NCI-H748 treated with DMSO at 0.1 percent for 48 hours (cell line): ENCODE measurements at places on chromosomes 7 and 10.

GRCh38 chr7:18200266-18200665, 172.6 kb upstream of the PRPS1L1 start:
- DNase-seq = no peak

DNA sequence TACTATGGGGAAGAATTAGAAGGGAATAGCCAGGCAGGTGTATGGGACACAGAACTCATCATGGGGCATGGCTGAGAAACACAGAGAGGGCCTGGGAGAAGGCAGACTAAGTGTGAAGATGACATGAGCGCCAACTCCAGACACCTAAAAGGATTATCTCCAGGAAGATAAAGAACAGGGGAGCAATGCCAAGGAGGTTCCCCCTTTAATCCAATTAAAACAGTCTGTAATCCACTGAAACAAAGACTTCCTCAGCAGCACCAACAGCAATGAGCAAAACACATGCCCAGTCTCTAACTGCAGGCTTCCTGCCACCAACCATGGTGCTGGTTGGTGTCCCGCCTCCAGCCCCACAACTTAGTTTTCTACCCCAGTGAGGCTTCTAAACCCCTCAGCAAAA, 108.9 kb downstream of the GRID1 start:
- DNase-seq = no peak

- no peak for DNase-seq
Observed at GRCh38 chr7:111381590-111381989, 180.7 kb downstream of the IMMP2L start.

- DNase-seq = no peak
Observed at GRCh38 chr7:94228678-94229077, 166.0 kb upstream of the COL1A2 start.

DNA sequence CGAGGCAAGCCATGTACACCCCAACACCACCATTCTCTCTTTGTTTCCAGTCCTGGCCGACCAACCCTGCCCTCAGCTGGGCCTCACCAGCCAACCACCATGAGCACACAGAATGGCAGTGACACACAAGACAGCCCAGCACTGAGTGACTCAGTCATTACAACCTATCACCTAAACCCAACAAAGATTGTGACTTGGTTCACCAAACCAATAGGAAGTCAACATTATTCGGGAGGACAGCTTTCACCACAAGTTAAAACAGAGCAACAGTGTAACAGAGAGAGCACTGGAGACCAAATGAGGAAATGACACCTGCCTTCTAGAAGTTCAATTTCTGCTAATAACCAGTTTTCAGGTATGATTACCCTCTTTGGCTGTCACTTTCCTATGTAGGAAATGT, 72.1 kb downstream of the DNMBP start:
- no peak for DNase-seq

- DNase-seq = no peak
Observed at GRCh38 chr7:137810248-137810647, 36.5 kb downstream of the DGKI start.

- DNase-seq = no peak
Observed at GRCh38 chr7:46680147-46680546, 759.1 kb upstream of the IGFBP3 start.

DNA sequence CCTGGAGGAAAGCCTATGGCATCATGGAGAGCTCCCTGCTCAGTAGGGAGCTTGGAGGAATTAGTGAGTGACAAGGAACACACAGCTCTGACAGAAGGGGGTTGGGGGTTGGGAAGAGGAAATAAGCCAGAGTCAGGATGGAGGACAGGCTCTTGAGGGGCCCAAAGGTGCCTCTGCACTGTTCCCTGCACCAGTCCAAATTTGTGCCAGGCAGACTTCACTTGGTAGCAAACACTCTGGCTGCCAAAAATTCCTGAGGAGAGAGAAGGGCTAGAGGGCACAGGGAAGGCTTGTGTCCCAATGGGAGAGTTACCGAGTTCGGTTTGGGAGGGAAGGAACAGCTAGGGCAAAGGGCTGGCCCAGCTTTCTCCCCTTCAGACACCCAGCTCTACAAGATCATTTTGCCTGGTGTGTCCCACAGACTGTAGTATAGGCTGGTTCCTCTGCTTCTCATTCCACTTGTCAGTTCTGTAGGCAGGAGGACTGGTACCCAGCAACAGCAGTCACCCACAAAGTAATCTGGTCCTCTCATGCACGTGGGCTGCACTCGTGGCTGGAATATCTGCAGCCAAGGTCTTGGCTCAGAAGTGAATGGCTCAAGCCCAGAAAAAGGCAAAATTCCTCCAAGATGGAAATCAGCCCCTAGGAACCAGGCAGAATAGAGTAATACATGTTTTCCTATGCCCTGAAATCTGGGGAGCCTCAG, 8.0 kb upstream of the KCNIP2 start:
- no peak for DNase-seq
